ENCODE measurements at places on chromosomes 13 and 19.

DNA sequence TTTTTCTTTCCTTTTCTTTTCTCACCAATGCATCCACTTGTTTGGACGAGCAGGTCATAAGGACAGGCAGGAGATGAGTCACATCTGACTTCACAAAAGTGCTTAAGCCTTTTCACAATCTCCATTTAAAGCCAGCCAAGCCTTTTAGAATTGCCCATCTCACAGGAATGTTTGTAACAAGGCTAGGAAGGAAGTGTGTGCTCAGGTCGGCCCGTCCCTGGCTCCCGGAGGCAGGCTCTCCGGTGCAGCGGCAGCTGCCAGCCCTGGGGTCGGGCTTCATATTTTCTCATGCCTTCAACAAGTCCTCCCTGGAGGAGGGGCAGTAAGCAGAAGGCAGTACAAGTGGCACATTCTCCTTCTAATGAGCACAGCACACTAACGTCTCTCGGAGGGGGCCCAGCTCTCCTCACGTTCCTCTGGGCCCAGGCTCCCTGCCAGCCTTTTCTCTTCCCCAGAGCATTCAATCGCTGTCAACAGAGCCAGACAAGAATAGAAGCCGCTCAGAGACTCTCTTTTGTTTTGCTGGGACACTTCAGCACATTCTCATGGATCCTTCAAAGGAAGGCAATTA, 180.5 kb downstream of the COL4A1 start:
- no peak for DNase-seq

DNA sequence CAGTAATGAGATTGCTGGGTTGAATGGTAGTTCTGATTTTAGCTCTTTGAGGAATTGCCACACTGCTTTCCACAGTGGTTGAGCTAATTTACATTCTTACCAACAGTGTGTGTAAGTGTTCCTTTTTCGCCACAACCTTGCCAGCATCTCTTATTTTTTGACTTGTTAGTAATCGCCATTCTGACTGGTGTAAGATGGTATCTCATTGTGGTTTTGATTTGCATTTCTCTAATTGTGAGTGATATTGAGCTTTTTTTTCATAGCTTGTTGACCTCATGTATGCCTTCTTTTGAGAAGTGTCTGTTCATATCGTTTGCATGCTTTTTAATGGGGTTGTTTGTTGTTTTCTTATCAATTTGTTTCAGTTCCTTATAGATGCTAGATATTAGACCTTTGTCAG, 245.0 kb downstream of the MTUS2 start:
- DNase-seq = no peak

- DNase-seq = no peak
Measured at GRCh38 chr13:59250336-59251189, 913.2 kb downstream of the DIAPH3 start.

DNA sequence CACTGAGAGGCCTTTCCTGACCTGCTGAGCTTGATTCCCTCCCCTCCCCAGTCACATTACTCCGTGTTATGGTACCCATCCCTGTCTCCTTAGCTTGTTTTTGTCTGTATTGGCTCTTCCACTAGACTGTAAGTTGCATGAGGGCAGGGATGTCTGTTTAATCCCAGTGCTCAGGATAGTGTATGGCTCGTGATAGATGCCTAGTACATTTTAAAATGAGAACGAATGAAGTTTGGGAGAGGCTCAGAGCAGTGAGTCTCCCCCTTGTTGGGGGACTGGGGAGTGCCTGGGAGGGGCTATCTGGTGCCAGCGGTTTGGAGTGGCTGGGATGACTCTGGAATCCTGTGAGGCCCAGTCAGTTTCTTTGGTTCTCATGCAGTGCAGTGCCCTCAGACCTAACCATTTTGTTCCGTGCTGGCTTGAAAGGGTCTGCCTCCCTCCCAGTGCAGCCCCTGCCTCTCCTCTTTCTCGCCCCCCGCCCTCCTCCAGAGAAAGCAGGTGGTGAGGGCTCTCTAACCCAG, 35.5 kb downstream of the ACTN4 start:
- DNase-seq = no peak

DNA sequence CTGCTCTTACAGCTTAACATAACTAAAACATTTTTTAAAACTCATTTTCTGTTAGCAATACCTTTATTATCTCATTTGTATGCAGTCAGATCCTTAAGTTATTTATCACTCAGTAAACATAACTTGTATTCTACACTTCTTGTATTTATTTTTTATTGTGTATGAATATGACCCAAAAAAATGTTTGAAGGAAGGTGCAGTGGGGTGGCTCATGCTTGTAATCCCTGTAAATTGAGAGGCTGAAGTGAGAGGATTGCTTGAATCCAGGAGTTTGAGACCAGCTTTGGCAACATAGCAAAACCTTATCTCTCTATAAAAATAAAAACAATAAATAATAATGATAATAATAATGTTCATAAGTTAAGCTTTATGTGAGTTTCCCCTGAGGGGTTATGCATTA, 1004.8 kb downstream of the SLITRK5 start:
- no peak for DNase-seq

DNA sequence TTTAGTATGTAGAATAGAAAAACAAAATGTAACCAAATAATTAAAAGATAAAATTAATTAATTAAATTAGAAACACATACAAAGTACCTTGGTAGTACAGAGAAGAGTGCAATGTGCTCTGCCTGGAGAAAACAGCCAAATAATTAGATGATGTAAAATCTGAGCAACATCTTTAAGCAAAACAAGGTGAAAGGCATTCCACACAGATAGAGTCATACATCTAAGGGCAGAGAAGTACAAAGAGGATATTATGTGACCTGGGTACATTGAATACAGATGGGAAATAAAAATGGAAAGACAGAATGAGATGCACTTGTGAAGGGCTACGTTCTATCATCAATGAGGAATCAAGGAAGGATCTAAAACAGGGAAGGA, 25.2 kb upstream of the FNDC3A start:
- DNase-seq = no peak

GRCh38 chr13:92510416-92510815, 716.2 kb upstream of the GPC6 start:
- no peak for DNase-seq

DNA sequence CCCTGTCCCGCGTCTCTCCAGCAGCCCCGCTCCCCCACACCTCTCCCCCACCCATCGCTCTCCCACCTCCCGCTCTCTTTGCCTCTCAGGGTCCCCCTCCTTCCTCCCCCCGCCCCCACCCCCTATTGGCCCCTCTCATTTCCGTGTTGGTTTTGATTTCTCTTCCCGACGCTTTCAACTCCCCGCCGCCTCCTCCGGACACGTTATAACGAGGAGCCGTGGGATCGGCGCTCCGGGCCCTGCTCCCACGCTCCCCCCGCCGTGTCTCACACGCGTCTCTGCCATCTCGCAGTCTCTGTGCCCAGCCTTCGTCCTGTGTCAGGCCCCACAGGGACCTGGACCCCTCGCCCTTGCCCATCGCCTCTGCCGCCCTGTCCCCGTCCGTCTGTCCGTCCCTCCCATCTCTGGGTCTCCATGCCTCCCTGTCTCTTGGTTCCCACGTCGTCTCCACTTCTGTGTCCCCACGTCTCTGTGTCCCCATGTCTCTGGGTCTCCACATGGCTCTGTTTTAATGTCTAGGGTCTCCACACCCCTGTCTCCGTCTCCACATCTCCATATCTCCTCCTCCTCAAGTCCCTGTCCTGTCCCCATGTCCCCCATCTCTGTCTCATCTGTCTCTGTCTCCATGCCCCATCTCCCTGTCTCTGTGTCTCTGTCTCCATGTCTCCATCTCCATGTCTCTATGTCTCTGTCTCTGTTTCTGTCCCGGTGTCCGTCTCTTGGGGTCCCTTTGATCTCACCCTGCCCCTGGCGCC, 13.1 kb downstream of the ERFL start:
- no peak for DNase-seq

DNA sequence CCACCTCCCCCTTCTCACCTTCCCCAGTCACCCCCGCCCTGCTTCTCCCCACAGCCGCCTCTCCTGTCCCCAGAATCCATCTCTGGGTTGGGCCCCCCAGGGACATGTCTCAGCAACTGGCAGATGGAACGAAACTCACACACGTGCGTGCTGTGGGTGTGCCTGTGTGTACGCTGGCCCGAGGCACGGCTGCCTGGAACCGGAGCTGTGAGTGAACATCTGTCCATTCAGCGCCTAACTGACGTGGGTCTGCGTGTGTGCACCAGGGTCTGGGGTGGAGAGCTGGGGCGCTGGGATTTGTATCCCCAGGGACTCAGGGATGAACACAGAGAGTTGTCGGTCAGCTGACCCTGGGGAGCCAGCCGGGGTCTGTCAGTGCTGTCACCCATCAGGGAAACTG, 752 bp upstream of the HAS1 start:
- no peak for DNase-seq

GRCh38 chr13:46747031-46747820, 49.7 kb downstream of the ESD start:
- DNase-seq = no peak

GRCh38 chr13:20313896-20314295, 81.8 kb upstream of the GJB6 start:
- no peak for DNase-seq

DNA sequence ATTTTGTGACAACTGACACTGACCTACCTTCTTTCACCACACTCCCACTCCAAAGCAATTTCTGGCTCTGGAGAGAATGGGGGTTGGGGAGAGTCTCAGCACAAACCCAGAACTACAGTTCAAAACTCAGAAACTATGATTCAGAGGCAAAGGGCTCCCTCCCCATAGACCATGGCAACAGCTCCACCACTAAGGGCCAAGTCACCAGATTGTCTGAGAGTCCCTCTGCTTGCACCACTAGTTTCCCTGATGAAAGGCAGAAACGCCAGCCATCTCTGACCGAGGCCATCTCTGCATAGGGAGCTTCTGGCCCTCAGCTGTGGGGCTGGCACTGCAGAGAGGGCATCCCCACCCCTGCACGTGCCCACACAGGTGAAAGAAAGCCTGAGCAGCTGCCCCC, 112.4 kb upstream of the VSTM2B start:
- no peak for DNase-seq

- no peak for DNase-seq
Measured at GRCh38 chr19:55172741-55173140, 6.3 kb upstream of the DNAAF3 start.

DNA sequence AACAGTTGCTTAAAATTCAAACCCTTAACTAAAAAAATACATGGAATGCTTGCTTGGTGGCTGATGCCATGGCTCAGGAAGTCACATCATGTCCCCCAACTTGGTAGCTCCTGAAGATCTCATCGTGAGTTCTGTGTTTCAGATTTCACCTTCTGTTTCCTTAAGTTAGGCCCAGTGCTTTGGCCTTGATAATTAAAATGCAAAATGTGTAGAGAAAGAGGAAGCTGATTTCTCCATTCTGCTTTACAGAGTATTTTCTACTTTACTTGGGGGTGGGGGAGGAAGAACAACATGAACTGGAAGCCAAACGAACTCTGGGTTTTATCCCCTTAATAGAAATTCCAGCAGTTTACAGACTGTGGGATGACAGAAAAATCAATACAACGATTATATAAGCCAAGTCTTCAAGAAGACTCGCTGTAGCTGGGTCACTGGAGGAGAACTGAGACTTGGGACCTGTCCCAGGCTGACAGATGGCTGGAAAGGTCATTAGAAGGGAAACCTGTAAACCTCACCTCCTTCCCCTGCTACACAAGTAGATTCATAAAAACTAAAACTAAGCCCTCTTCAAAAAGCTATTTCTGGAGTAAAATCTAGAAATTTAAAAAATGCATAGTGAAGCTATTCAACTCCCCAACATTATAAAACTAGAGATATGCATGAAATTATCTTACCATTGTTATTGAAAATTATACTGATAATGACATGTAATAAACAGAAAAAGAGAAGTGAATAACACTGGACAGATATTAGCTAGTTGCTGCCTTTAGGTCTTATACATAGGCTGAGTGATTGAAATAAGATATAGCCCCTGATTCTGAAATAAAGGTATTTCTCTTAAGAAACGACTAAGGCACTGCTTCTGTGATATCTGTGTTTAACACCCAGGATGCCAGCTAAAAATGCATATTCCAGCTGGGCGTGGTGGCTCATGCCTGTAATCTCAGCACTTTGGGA, 22.1 kb upstream of the GGACT start:
- no peak for DNase-seq

DNA sequence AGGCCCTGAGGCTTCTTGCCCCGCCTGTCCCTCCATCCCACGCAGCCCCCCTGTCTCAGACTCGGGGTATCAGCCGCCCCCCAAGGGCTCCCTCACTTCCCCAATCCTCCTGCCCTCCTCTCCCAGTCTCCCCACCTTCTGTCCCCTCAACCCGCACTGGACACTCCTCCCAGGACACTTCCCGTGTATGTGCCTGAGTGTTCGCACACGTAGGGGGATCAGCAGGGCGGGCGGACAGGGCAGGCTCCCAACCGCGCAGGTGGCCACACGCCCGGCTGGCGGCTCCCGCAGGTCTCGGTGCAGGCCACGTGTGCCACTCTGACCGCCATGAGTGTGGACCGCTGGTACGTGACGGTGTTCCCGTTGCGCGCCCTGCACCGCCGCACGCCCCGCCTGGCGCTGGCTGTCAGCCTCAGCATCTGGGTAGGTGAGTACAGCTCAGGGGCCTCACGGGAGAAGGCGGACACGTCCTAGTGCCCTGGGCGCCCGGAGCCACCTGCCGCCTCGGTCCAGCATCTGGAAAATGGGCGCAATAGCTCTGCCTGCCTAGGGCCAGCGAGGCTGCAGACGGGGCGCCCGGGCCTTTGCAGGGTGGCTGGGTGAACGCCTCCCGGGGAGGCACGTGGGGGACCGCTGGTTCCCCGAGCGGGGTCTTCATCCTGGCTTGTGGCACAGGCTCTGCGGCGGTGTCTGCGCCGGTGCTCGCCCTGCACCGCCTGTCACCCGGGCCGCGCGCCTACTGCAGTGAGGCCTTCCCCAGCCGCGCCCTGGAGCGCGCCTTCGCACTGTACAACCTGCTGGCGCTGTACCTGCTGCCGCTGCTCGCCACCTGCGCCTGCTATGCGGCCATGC, 2.3 kb downstream of the KISS1R start:
- DNase-seq = peak; percentile 39

DNA sequence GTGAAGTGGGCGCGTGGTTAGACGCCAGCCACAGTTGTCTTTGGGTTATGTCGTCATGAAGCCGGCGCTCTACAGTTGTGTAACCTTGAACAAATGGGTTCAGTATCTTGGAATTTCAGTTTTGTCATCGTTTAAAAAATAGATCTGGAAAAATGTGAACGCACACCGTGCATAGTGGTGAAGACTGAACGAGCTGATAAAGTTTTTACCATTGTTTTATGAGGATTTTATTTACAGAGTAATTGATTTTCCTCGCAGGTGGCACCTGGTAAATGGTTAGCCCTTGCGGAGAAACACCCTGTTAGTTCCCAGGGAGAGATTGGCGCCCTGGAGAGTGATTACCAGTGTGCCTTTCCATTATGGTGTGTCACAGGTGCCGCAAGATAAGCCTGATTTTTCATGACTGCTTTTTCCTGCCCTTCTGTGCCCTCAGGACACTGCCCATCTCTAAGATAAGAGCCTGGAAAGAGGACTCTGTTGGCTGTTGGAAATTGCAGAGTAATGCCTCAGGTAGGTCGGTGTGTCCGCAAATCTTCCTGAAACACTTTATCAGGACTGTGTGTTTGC, 577 bp downstream of the ZNF181 start:
- DNase-seq = no peak

Data from Calu3 (cell line).